ENCODE measurements at places on chromosomes 7 and 10.

DNA sequence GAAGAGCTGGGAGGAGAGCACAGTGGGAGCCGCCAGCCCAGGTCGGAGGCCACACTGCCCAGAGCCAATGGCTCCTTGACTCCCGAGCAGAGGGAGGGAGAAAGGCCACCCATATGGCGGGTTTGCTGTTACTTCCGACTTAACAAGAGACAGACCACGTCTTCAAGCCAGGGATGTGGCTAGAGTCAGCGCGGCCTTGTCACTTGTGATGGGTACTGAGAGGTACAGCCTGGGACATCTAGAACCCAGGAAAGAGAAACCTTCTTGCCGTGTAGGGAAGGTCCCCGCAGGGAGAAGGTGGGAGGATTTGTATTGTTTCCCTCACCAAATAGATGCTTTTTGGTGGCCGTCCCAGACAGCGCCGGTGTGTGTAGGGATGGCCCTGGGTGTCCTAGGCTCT lies 127.6 kb downstream of the PAXIP1 start:
- no peak for DNase-seq

DNA sequence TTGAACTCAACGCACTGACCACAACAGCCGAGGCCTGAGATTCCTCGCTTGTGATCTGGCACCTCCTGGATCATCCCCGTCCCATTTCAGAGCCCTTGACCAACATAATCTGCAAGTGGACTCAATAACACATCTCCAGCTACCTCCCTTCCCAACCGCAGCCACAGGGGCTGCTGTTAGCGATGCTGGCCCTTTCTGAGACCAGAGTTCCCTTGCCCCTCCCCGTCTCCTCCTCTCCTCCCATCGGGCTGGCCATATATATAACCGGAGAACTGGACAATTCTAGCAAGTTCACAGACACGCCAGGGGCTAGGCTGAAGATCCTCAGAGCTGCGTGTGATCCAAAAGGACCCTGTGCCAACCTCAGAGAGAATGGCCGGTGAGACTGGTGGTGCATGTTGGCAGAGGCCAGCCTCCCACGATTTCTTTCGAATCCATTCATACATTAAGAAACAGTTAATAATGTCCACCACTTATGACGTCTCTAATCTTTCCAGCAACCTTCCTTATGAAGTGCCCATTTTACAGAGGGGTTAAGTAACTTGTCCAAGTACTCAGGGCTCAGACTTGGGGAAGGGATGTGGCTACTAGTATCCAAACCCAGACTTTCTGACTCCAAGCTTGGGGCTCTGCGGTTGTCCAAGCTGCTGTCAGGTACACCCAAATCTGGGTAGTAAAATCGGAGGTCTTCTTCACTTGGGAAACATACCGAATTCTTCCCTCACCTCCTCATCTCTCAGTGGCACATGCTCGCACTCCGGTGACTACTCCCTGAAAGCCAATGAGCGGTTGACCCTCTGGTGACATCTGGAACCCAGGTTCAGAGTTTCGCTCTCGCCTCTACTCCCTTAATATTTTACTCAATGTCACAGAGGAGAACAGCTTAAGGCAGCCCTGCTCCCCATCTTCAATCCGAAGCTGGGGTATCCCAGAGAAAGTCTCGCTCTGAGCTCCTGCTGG lies 11.2 kb upstream of the FEZF1 start:
- DNase-seq, result no peak

DNA sequence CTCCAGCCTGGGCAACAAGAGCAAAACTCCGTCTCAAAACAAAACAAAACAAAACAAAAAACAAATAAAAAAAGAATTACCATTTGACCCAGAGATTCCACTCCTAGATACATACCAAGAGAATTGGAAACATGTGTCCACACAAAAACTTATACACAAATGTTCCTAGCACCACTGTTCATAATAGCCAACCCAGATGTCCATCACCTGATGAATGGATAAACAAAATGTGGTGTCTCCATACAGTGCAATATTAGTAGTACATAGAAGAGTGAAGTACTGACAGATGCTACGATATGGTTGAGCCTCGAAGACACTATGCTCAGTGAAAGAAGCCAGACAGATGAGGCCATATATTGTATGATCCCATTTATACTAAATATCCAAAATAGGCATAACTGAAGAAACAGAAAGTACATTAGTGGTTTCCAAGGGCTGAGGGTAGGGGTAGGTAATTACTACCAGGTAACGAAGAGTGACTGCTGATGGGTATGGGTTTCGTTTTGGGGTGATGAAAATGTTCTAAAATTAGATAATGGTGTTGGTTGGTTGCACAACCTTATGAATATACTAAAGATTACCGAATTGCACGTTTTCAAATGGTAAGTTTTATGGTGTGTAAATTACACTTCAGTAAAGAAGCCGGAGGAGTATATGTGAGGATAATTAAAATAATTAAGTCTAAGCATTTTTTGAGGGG lies 20.0 kb downstream of the MYO1G start:
- peak; percentile 10 for DNase-seq

DNA sequence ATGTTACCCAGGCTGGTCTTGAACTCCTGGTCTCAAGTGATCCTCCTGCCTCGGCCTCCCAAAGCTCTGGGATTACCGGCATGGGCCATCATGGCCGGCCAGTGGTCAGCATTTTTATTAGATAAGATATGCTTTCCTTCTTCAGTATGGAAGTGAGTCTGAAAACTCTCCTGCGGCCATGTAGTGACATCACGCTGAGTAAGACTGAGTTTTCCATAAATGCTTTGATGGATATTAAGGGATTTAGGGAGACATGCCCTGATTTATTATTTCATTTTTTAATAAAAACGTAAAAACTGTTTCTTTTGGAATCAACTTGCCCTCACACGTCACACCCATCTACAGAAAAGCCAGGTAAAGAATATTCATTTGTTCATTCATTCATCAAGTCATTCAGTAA lies 48.4 kb downstream of the DYNC1I1 start:
- no peak for DNase-seq

DNA sequence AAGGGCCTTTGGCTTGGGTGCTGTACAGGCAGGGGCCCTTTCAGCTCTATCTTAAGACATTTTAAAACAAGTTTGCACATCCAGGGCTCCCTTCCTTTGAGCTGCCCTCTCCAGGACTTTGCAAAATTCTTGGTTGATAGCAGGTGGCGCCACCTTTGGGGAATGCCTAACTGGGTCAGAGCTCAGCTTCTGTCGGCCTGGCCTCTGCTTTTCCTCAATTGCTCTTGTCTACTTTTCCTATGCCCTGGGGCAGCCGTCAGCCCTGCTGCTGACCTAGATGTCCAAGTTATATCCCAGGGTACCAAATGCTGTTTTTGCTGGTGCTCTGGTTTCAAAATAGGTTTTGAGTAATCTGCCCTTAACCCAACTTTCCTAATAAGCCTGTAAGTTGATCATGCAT lies 65.8 kb downstream of the APBB1IP start:
- DNase-seq, result peak; percentile 43

DNA sequence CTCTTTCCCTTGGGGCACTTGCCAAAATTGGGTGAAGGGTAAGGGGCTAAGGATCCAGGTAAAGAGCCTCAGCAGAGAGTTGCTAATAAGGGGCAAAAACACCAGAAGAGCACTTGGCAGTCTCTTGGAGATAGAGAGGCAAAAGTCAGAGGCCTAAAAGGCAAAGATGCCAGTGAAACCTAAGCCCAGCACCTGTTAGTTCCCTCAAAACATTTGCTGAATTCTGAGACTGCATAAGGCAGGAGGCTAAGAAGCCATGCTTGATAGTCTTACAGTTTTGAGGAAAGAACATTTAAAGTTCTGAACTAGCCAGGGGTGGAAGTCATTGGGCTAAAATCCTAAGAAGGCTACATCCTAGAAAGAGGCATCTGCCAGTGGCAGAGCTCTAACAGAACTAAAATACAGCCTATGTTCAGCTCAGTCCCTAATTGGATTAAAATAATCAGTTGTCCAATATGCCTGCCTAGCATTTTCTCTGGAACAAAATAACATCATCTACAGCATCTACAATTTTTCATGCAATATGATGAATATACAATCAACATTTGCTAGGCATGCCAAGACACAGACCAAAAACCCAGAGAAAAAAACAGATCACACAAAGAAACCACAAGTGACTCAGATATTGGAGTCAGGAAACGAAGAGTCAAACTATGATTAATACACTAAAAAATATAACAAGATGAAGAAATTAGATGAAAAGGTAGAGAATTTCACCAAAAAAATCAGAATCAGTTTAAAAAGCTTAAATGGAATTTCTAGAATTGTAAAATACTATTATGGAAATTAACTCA lies 7.7 kb downstream of the HTR7 start:
- no peak for DNase-seq

GRCh38 chr10:72367301-72367960 lies 12.7 kb upstream of the DNAJB12 start:
- DNase-seq, result no peak

- DNase-seq, result no peak
Measured at GRCh38 chr10:68586606-68587305, 26.6 kb downstream of the TET1 start.

DNA sequence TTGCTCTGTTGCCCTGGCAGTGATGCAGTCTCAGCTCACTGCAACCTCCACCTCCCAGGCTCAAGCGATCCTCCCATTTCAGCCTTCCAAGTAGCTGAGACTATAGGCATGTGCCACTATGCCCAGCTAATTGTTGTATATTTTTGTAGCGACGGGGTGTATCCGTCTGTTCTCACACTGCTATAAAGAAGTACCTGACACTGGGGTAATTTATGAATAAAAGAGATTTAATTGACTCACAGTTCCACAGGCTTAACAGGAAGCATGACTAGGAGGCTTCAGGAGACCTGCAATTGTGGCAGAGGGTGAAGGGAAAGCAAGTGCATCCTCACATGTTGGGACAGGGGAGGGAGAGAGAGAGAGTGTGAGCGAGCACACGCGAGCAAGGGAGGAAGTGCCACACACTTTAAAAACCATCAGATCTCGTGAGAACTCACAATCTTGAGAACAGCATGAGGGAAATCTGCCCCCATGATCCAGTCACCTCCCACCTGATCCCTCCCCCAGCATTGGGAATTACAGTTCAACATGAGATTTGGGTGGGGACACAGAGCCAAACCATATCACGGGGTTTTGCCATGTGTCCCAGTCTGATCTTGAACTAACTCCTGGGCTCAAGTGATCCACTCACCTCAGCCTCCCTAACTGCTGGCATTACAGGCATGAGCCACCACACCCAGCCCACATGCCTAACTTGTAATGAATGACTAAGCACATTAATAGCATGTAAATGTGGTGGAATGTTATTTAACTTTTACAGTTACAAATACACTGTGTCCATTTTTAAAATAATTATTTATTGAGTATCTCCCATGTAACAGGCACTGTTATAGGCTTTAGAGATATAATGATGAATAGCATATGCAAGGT lies 65.5 kb downstream of the RALA start:
- no peak for DNase-seq

DNA sequence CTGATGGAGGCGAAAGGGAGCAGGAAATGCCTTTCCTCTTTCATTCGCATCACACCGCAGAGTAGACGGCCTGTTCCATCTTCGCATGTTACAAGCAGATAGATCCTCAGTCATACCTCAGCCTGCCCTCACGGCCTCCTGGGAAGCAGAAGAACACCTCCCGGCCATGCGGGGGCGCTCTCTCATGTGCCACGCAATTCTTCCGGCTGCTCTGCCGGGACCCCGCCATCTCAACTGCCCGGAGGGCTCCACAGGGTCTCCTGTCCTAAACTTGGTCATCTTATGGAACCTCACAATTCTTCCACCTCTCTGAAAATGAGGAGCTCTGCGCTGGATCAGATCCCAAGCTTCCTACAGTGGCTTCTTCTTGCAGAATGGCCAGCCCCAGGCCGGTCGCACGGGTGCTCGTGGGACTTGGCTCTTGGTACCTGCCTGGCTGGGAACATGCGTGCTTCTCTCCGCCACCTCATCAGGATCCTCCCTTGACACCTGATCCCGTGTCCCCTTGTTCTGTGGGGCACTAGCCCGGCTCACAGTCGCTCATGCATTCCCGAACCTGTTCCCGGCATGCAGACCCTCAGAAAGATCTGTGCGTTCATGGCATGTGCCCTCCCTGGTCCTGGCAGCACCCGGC lies 262.8 kb upstream of the SHH start:
- DNase-seq, result no peak

- no peak for DNase-seq
Measured at GRCh38 chr7:127809261-127809702, 157.3 kb downstream of the SND1 start.

DNA sequence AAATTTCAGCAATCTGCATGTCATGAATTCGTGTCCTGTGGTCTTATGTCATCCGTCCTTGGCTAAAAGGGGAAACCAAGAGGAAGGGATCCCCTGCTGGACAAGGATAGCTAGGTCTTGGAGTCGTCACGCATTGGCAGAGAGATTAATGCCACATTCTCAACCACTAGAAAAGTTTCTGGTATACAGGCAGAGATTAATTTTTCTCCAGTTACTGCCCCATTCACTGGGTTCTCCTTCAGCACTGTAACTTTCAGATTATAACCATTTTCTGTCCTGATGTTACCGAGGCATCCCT lies 1060.6 kb upstream of the AUTS2 start:
- DNase-seq, result no peak

DNA sequence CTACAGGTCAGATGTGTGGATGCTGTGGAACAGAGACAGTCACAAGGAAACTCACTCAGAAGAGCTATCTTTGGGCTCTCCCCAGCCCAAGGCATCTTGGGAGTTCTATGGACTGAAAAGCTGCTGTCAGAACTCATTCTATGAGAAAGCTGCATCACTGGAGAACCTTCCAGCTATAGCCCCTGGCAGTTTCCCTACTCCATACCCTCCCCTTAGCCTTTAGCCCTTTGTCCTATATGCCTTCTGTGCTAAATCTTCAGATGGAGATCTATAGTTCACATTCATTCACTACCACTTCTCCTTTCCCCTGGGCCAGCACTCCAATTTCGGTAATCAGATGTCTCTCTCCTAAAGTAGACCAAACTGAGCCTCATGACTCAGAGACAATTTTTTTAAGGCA lies 6.9 kb downstream of the WNT8B start:
- DNase-seq, result no peak

GRCh38 chr10:100927266-100927665 lies 14.5 kb downstream of the SLF2 start:
- DNase-seq, result no peak

DNA sequence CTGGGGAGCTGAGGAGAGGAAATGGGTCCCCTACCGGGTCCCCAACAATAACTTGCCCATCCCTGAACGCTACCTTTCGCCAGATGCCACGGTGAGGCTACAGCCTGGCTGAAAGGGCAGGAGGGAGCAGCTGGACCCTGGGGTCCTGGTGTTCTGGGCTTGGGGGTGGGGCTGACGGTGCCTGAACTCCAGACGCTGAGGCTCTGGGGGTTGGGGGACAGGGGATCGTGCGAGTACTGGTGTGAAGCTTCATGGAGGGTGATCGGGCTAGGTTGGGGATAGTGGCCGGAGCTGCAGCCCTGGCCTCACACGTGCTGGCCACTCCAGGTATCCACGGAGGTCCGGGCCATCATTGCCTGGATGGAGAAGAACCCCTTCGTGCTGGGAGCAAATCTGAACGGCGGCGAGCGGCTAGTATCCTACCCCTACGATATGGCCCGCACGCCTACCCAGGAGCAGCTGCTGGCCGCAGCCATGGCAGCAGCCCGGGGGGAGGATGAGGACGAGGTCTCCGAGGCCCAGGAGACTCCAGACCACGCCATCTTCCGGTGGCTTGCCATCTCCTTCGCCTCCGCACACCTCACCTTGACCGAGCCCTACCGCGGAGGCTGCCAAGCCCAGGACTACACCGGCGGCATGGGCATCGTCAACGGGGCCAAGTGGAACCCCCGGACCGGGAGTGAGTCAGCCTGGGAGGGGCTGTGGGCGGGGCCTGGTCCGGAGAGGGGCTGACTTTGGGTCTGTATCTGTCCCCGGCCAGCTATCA lies 8.3 kb downstream of the AEBP1 start:
- DNase-seq, result no peak

GRCh38 chr10:34641147-34641912 lies 173.8 kb downstream of the PARD3 start:
- no peak for DNase-seq

Data from CD4-positive, alpha-beta T cell treated with Interleukin-17A for 1 hour (primary cell).